Left ventricle myocardium inferior (tissue), 1 donor: ENCODE measurements at places on chromosomes 4 and X.

- DNase-seq = no peak
Measured at GRCh38 chr4:143617994-143618679, 82.3 kb downstream of the FREM3 start.

DNA sequence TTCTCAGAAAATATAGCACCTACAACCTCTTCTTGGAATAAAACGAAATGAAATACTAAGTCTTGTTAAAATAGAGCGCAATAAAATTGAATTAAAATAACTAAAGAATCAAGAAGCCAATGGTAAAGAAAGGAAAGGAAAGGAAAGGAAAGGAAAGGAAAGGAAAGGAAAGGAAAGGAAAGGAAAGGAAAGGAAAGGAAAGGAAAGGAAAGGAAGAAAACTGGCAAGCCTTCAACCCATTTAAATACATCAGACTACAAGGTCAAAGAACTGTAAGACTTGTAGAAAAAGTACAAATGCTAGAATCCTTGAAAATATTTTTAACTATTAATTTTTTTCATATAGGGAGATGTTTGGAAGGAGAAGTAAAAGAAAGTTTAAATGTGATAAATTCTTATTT, 372.1 kb downstream of the IQCM start:
- no peak for DNase-seq

- DNase-seq = no peak
Measured at GRCh38 chr4:52914051-52914605, 52.0 kb downstream of the RASL11B start.

- no peak for DNase-seq
Measured at GRCh38 chr4:77015390-77015789, 60.4 kb downstream of the CCNI start.

DNA sequence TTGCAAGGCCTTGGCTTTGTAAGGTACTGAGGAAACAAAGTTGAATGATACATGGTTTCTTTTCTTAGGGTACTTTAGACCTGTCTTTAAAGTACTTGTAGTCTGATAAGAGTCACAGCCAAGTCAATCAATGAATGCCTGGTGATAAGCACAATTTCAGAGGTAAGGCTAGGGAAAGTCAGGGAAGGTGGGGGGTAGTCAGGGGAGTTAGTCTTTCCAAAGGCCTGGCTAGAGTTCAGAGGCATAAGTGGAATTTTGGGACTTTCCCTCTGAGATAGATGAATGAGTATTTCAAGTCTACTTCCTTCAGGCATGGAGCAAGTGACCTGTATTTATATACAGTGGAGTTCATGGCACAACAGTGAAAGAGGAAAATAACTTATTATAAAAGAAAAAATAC, 78.3 kb downstream of the SLC4A4 start:
- no peak for DNase-seq

- no peak for DNase-seq
Measured at GRCh38 chrX:19776753-19777152, 110.6 kb downstream of the SH3KBP1 start.

GRCh38 chrX:129316461-129316860, 206.8 kb downstream of the SMARCA1 start:
- no peak for DNase-seq

DNA sequence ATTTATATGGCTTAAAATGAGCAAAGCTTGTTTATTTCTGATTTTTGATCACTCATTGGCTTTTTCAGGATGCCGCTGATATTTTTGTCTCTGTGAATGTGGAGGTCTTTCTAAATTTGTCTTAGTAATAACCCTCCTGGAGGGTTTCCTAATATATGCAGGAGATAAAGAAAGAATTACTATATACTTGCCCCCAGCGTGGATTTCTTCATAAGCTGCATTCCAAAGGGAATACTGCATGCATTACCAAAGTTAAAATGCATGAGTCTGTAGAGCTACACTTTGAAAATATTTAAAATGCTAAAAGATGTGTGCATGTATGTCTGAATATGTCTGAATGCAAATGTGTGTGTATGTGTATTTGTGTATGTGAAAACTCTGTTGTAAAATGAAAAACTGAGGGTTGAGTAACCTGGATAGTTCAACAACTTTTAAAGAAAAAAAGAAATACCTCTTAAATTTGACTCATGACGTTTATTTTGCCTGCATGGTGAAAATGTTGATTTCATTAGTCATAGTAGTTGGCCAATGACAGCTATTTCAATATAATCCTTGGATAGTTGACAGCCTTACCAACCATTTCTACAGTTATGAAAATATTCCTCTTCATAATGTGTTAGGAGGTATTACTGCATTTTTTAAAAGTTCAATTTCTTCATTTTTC, 113.2 kb upstream of the ZNF827 start:
- DNase-seq = no peak
